CD4-positive, alpha-beta T cell (primary cell): ENCODE measurements at places on chromosomes 11 and 22.

DNA sequence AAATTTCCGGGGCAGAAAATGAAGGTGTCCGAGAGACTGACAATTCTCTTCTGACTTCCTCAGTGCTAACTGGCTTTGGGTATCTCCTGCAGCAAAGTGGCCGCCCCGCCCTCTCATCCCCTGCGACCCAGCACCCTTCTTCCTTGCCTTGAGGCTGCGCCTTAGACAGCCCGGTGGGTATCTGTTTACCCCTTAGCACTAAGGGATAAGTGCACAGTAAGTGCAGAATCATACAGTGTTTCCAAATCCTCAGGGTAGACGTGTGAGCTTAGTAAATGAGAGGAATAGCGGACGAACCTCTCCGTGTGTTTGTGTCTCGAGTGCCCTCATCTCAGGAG, 368 bp upstream of the CHORDC1 start:
- no peak for DNase-seq

DNA sequence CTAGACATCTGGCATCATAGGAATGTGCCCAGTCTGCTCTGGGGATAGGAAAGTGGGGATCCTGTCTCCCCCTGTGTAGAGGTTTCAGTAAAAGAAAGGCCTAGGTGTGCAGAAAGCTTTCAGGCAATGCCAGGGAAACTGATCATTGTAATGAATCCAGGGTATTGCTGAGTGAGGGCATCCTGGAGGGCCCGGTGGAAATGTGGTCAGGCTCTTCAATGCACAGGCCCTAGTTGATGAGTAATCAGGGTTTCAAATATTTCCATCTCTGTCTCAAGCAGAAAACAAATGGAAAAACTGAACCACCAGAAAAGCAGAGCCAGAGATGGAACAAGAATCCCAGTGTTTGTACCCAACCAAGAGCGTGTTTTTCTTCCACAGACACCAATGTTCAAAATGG, 2.0 kb downstream of the CD3E start:
- peak; percentile 39 for DNase-seq

- no peak for DNase-seq
Measured at GRCh38 chr11:83070044-83070701, 1.5 kb downstream of the RAB30 start.

DNA sequence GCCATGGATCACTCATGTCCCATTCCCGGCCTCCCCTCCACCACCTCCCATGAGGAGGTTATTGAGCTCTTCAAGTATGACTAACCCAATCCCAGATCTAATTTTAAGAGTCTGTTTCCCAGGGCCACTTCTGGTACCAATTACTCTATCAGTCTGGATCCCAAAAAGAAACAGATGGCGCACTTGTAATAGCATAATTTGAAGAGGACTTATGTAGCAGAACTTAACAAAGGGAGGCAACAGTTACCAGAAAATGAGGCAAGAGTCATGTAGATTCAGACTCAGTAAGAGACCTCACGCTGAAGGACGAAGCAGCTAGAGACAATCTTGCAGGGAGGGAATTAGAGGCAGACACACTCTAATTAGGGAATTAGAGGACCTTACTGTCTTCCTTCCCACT, 46.9 kb downstream of the DDX6 start:
- DNase-seq = no peak

DNA sequence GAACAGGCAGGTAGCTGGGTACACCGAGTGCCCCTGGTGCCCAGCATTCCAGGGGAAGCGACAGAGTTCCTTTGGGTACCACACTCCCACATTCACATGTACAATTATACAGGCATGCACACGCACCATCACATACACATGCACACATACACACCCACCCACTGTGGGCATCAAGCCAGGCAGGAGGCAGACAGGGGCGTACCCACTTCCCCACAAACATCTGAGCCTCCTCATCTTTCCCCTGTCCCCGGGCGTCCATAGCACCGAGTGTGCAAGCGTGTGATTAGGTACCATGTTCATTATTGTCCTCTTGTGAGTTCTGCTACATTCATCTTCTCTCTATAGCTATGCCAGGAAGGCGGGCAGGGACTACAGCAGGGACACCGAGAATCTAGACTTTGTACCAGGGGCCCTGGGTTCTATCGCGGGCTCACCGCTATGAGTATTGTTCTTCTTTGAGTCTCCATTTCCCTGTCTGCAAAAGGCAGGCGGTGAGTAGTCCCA, 2.1 kb upstream of the CARD10 start:
- DNase-seq = no peak

GRCh38 chr11:131063638-131064037, 147.4 kb upstream of the SNX19 start:
- no peak for DNase-seq

DNA sequence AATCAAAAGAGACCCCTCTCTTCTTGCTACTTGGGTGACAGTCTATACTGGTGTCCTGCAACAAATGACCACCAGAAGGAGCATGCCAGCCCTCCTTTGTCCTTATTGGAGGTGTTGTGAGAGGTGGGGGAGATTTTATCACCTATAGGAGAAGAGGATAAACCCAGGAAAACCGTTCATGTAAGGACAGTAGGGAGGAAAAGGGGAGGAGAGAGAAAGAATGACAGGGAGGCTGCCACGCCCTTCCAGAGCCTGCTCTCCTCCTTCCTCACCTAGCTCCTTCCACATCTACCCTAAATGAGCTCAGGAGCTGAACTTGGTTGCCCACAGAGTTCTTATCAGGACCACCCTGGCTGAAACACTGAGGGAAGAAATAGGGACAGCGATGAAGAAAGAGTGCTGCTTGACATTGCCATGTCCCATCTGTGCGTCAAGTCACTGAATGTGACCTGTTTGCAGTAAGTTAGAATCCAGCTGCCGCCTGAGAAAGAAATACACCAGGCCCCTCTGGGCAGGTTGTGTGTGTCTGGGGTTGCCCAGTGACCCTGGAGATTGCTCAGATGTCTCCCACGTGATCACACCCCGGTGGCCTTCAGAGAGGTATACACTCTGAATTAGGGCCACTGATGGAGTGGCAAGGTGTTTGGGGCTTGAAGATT, 40.4 kb upstream of the ETS1 start:
- no peak for DNase-seq

DNA sequence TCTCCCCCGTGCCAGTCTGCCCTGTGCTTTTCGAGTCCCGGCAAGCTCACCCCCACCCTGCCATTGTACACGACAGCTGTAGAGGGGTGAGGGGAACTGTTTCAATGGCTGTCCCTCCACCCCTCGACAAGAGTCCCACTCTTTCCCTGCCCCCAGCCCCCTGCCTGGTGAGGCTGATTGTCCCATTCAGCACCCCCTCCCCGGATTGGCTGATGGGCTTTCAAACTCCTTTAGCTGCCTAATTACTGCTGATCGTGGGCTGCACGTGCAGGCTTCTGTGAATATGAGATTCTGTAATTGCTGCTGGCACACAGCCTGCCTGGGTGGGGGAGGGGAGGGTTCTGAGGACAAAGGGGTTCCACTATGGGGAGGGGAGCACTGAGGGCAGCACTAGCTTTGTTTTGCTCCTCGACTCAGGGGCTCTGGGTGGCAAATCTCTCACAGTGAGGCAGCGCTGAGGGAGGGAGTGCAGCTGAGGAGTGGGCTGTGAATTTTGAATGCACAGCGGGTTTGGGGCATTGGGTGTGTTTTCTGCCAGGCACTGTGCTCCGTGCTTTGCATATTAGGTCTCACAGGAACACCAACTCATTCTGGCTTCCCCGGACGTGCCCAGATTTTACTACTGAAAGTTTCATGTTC, 42.6 kb upstream of the ACCSL start:
- DNase-seq = no peak

DNA sequence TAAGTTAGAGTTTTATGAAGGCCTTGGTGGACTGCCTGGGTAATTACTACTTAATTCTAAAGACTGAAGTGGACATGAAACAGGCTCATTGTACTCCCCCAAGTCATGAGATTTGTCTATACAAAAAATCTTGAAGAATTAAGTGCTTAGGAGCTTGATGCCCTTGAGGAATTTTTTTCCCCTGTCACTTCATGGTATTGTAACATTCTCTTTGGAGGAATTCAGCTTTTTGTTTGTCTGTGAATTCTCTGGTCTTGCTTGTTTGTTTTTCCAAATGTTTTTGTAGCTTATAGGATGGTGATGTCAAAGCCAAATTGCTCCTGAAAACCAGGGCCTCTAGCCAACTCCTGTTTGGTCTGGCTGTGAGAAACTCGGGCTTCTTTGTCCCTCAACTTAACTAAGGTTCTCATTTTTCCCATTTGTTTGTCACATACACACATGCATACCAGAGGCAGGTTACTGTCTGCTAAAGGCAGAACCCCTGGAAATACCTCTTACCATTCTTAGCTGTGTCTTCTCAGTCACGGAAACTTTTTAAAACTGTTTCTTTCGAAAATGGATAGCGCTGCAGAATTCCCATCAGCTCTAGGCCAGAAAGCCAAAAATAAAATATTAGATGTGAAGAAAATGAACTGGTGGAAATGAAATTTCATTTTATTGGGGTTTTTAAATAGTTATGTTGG, 66.9 kb downstream of the AMOTL1 start:
- no peak for DNase-seq

DNA sequence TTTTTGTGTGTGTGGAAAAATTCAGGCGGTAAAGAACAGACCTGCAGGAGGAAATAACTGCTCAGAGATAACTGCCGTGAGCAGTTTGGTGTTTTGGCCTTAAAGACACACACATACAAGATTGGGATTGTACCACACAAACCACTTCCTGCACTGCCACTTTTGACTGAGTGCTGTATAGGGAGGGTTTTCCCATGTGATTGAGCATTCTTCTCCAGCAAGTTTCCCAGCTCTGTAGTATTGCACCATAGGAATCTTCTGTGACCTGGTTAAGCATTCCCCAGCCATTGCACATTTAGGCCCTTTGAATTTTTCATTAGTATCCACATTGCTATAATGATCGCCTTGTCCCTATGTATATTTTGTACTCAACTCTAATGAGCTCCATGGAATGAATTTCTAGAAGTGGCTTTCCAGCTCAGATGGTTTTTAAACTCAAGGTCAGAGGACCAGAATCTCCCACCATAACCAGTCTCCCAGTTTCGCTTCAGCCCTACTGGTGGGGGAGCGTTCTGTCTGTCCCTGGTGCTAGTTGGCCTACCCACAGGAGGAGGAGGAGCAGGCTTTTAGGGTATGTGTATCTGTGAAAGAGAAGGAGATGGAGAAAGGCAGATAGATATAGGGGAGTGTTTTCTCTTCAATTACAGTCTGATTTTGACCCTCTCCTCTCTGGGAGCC, 9.3 kb downstream of the CD82 start:
- DNase-seq = peak; percentile 74

DNA sequence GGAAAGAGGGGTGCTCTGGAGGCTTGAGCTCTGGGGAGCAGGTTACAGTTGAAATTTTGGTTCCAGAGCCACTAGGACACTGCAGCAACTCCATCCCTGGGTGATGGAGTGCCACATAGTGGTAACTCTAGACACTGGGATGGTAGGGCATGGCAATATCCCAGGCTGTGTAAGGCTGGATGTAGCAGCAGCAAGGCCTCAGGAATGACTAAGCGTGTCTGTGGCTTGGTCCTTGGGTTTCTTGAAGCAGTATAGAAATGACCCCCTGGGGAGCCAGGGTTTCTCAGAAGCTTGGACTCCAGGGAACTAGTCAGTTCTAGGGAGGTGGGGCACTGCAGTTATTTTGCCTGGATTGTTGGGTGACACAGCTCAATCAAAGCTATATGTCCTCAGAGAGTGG, 8.1 kb downstream of the MS4A4A start:
- no peak for DNase-seq

DNA sequence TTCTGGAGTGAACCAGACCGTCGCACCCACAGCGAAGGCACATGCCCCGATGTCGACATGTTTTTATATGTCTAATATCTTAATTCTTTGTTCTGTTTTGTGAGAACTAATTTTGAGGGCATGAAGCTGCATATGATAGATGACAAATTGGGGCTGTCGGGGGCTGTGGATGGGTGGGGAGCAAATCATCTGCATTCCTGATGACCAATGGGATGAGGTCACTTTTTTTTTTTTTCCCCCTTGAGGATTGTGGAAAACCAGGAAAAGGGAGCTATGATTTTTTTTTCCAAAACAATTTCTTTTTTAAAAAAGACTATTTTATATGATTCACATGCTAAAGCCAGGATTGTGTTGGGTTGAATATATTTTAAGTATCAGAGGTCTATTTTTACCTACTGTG, 49.2 kb upstream of the OR4B1 start:
- no peak for DNase-seq

GRCh38 chr22:27571463-27572277, 229.9 kb downstream of the MN1 start:
- DNase-seq = no peak

DNA sequence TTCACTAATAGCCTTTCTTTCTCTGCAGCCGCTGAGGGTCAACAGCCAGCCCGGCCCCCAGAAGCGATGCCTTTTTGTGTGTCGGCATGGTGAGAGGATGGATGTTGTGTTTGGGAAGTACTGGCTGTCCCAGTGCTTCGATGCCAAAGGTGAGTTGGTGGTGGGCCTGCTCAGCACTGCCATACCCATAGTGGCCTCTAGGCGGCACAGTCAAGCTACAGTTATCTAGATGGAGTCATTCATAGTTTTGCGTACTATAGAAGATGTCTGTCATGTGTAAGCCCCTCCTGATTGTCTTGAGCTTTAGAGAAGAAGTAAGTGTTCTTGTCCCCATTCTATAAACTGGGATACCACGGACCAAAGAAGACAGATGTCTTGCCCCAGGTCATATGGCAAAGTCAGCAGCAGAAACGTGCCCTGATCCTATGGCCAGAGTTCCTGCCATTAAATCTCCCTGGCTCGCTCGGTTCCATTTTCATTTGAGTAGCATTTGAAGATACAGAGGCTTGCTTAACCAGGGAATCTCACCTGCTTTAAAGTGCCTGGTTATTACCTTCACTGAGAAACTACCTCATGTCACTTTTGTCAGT, 42.1 kb upstream of the CRTAM start:
- peak; percentile 74 for DNase-seq

- no peak for DNase-seq
Measured at GRCh38 chr11:115869780-115870431, 365.7 kb upstream of the CADM1 start.

- DNase-seq = no peak
Measured at GRCh38 chr11:127679816-127680545, 679.4 kb upstream of the KIRREL3 start.

- peak; percentile 63 for DNase-seq
Measured at GRCh38 chr11:33987975-33988580, 63.5 kb upstream of the CAPRIN1 start.

DNA sequence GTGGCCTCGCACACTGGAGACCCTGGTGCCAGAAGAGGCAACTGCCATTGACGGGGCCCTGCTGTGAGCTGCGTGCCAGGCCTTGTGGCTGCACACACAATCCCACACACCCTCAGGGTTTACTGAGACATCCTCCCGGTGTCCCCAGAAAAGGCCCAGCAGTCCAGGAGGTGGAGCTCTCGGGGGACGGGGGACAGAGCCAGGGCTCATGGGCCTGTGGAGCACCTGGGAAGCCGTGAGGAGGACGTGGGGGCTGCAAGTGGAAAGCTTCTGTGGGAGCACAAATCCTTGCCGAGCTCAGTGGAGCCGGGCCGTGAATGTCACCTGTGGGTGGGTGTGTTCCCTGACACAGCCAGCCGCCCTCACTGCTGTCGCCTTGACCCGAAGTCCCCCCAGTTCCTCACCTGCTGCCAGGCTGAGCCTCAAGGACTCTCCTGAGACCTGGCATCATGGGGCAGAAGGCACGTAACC, 609.7 kb downstream of the TBC1D22A start:
- peak; percentile 22 for DNase-seq
